Activated naive CD4-positive, alpha-beta T cell treated with anti-CD3 and anti-CD28 coated beads for 36 hours (primary cell): ENCODE measurements at places on chromosomes 13 and 19. TPM values are rescaled to one million over a fixed set of nuclear protein-coding genes. Genes with fewer than 3 reads are reported as not detected.

CAPN12 gene
- 1.9 TPM for total RNA-seq

DNA sequence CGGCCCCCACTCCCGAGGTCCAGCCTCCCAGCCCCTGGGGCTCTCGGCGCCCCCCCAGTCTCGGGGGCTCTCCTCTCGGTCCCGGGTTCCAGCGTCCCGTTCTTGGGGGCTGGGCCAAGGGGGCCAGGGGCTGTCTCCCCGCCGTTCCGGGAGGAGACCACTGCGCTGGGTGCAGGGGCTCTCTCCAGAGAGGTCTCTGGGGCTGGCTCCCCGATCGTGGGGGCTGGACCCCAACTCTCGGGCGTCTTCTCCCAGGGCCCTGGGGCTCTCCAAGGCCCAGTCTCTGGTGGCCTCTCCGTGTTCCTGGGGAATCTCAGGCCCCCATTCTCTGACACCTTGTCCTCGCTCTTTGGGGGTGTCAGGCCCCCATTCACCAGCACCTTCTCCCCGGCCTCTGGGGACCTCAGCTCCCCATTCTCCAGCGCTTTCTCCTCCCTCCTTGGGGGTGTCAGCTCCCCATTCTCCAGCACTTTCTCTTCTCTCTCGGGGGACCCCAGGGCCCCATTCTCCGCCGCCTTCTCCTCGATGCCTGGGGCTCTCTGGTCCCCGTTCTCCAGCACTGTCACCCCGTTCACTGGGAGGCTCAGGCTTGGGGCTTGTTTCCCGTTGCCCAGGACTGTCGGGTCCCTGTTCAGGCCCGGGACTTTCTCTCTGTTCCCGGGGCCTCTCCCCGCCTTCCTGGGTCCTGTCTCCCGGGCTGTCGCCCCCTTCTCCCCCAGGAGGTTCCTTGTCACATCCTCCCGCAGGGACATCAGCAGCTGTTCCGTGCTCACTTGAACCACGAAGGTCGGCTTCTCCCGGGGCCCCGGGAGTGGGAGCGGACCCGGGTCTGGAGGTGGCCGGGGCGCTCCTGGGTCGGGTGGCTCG lies 13.7 kb downstream of the LMTK3 start:
- no peak for DNase-seq
- H3K4me1 ChIP-seq, result peaks cover 24% of the 10 kb centered on the region
- no peaks in the 10 kb centered on the region for H3K36me3 ChIP-seq
- peaks cover 20% of the 10 kb centered on the region for H3K27me3 ChIP-seq
- H3K27ac ChIP-seq, result no peak overlapping the region

SYNE4 gene
- total RNA-seq, result 2.1 TPM

GRCh38 chr13:88648598-88649373 lies 977.6 kb downstream of the SLITRK5 start:
- H3K27me3 ChIP-seq, result no peaks in the 10 kb centered on the region
- H3K4me3 ChIP-seq, result no peak overlapping the region
- H3K4me1 ChIP-seq, result peaks cover 4% of the 10 kb centered on the region
- H3K36me3 ChIP-seq, result no peaks in the 10 kb centered on the region

DNA sequence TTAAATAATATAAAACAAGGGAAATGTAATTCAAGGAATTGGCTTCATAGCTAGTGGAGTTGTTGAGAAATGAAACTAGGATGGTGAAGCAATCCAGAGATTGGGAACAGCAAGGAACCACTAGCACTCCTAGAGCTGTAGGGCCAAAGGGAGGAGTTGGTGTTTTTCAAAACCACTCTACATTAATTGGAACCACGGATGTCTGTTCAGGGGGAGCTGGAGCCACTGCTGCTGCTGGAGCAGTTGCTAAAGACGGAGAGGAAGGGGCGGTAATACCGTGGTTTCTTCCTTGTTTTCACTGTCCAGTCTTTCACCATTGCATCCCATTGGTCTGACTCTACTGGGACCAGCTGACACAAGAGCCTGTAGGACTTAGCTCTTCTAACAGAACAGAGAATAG lies 8.5 kb downstream of the DNAJC15 start:
- H3K4me3 ChIP-seq, result no peak overlapping the region
- H3K27me3 ChIP-seq, result no peaks in the 10 kb centered on the region
- DNase-seq, result no peak

DNA sequence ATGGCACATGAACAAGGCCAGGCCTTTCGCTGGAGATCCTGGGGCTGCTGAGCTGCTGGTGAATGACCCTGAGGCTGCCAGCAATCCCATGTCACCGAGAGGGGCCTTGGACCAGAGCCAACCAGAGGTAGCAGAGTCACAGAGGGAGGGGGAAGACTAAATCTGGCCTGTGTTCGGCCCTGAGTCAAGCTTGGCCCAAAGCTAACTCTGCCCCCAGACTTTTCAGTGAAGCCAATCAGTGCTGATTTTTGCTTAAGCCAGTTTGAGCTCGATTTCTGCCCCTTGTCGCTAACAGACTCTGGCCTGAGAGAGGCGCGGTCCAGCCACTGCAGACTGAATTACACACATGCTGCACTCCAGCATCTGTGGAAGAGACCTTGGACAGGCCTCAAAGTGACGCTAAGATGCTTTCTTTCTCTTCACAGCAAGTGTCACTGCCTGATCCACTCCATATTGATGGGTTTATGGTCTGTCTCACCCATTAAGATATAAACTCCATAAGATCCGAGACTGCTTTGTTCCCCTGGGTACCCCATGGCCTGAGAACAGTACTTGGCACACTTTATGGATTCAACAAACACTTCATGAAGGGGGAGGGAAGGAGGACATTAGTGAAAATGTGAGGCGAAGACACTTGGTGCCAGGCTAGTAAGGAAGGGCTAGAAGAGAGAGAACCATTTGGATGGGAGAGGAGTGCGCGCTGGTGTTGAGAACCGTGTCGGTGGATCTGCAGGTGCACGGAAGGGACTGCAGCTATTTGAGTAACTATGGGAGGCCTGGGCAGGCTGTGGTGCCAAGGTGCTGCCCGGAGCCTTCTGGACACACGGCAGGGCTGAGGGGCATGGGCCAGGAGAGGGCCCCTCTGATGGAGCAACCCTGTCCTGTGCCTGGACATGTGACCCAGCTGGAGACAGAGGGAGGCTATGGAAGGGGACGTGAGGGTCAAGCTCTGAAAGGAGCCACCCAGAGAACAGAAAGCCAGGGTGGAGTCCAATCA lies 17.6 kb downstream of the RANBP3 start:
- peaks cover 11% of the 10 kb centered on the region for H3K36me3 ChIP-seq
- no peak overlapping the region for H3K4me3 ChIP-seq
- H3K27ac ChIP-seq, result peak overlapping the region; percentile 47

DNA sequence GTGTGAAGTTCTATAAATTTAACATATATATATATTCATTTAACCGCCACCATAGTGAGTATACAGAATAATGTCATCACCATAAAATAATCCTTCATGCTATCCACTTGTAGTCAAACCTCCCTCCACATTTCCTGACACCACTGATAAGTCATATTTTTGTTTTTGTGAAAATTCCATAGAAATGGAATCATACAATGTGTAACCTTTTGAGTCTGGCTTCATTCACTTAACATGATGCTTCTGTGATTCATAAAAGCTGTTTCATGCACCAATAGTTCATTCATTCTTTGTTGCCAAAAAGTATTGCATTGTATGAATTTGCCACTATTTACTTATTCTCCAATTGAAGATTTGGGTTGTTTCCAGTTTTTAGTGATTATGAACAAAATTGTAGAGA lies 497.5 kb upstream of the PCDH20 start:
- no peak overlapping the region for H3K27ac ChIP-seq
- DNase-seq, result no peak
- no peak overlapping the region for H3K4me3 ChIP-seq
- no peaks in the 10 kb centered on the region for H3K27me3 ChIP-seq
- no peaks in the 10 kb centered on the region for H3K36me3 ChIP-seq
- no peaks in the 10 kb centered on the region for H3K4me1 ChIP-seq

LRRC25 gene
- not detected for total RNA-seq

DNA sequence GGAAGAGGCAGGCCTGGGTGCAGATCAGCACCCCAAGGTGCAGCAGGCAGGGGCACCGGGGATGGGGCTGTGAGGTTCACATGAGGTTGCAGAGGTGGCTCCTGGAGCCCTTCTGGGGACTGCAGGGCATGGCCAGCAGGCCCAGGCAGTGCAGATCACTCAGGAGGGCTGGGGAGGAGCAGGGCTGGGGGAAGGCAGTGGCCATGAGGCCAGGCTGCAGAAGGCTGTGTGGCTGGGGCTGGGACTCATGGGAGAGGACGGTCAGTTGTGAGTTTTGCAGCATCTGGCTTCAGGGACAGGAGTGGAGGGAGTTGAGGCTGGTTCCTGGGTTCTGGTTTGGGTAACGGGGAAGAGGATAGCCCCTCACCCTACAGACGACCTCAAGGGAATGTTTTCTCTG lies 7.3 kb downstream of the WDR88 start:
- no peaks in the 10 kb centered on the region for H3K27me3 ChIP-seq
- no peaks in the 10 kb centered on the region for H3K36me3 ChIP-seq
- no peak for DNase-seq
- H3K4me3 ChIP-seq, result no peak overlapping the region
